ENCODE measurements at places on chromosomes 5 and 9.

DNA sequence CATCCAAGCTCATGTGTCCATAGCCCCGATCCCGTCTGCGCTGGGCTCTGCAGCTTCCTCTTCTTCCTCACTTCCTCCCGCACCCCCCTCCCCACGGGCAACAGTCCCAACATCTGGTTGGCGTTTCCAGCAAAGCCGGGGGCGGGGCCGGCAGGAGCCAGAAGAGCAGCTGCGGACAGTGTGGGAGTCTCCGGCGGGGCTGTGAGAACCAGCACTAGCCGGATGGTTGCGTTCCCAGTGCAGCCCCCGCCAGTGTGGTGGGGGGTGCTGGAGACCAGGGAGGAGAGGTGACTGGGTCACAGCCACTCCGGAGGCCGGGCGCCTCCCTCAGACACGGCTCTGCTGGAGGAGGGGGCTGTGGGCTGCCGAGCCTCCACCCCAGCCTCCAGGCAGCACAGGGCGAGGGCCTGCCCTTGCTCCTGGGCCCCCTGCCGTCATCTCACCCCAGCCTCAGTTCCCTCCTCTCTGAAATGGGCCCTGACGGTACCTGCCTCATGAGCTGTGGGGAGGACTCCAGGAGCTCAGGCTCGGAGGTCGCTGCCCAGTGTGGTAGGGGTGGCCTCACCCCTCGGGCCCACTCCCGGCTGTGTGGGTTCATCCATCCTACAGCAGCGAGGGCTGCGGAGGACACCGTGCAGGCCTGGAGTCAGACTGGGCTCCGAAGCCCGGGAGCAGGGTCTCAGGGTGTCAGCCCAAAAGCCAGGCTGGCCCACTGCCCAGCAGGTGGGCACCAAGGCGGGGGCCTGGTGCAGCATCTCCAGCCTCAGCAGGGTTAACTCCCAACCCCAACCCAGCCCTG, 41.5 kb upstream of the NOTCH1 start:
- DNase-seq, result peak; percentile 35

GRCh38 chr9:99606957-99607356, 214.7 kb upstream of the NR4A3 start:
- DNase-seq, result no peak

- no peak for DNase-seq
Observed at GRCh38 chr5:138466125-138466899, 1.0 kb downstream of the EGR1 start.

DNA sequence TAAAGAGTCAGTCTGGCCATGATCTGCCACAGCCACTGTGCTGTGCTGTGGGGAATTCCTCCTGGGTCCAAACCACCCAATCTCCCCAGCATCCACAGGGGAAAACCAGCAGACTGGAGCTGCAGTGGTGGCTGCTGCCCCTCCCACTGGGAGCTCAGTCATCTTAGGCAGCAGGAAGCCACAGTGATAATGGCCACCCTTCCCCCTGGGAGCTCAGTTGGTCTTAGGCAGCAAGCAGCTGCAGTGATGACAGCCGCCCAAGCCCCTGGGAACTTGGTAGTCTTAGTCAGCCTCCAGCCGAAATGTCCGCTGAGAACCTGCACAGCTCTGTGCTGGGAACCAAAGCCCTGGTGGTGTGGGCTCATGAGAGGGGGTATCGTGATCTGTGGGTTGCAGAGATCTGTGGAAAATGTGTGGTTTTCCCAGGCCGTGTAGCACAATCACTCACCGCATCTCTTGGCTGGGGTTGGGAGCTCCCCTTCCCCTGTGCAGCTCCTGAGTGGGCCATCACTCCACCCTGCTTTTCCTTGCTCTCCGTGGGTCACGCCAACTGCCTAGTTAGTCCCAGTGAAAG, 38.4 kb upstream of the SMIM15 start:
- DNase-seq, result no peak

GRCh38 chr9:89522261-89522958, 24.5 kb upstream of the SEMA4D start:
- peak; percentile 74 for DNase-seq

GRCh38 chr9:116190637-116191396, 37.2 kb downstream of the PAPPA start:
- DNase-seq, result no peak

DNA sequence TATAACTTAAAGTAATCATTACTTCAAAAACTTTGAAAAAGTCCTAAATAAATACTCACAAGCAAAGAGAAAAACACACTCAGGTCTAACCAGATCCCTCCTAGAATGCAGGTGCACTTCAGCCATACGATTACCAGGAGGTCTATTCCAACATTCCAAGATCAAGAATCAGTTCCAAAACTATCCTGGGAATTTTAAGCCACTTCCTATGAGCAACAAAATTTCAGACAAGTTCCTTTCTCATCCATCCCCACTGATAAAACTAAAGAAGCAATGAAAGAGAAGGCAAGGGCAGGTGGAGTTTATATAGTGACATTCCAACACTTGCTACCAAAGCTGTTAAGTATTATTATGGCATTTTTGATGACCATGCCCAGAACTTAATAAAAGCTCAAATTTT, 29.6 kb downstream of the MLLT3 start:
- DNase-seq, result no peak

DNA sequence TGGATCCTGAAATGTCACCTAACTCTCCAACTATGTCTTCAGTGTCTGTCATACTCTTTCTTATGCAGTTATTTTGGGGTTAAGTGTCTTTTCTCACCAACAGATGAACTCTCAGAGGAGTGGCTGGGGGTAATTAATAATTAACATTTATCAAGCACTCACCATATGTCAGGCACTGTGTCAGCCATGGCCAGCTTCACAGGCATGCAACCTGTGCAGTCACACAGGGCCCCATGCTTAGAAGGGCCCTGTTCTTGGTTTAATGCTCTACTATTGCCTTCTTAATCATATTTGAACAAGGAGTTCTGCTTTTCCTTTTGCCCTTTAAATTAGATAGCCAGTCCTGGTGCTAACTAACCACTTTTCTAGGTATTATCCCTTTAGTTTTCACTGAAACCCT, 3.4 kb upstream of the GRPEL2 start:
- DNase-seq, result no peak

DNA sequence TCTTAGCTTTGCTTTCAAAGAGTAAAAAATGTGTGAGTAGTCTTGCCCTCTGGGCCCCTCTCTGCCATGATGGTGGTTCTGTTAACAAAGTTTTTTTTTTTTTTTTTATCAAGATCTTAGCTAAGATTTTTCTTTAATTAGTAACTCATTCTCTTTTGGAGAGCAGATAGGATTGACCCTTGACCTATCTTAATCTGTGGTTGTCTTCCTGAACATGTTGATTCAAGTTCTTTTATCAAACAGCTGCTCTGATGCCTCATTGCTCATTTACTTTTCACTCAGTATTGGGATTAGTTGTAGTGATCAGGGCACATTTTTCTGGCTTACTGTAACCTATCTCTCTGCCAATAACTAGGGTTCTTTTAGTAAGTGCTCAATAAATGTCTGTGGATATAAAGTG, 106.3 kb downstream of the PCSK5 start:
- no peak for DNase-seq

DNA sequence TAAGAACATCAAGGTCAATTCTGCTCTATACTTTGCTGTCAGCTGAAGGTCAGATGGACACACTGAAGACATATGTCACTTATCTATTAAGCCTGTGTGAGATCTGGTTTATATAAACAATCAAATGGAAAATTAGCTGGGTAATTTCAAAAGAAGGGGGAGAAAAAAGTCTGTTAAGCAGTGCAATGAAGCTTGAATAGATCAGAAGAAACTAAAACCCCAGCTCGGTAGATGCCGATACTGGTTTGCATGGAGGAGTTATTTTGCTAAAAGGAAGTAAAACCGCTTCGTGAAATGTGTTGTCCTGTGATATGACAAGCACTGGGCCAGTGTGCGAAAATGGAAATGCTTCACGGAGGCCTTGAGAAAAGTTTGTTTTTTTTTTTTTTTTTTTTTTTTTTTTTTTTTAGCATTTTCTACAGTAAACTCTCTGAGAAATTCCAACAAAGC, 148.8 kb downstream of the MEF2C start:
- peak; percentile 93 for DNase-seq

GRCh38 chr5:5398071-5398470, 24.4 kb upstream of the ICE1 start:
- no peak for DNase-seq

DNA sequence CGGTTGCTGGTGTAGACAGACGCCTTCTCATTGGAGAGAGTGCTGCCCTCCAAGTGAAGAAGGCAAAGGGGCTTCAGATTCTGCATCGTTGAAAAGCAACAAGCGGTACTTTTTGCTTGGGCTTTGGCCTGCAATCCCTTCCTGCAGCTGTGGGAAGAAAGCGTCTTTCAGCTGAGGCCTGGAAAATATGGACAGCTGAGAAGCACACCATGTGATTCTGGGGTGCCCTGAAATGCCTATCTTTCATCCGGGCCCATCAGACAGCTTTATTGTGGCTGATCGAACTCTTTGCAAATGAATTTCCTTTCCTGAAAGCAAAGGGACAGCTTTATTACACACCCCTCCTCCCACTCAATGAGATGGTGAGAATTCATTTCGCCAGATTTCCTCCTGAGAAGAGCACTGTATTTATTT, 74.0 kb downstream of the NSG2 start:
- no peak for DNase-seq

- DNase-seq, result no peak
Observed at GRCh38 chr9:13160051-13160450, 119.4 kb downstream of the MPDZ start.

- DNase-seq, result no peak
Observed at GRCh38 chr9:6598249-6598725, 47.2 kb downstream of the GLDC start.

- DNase-seq, result no peak
Observed at GRCh38 chr5:92421942-92422341, 1038.8 kb upstream of the ARRDC3 start.

DNA sequence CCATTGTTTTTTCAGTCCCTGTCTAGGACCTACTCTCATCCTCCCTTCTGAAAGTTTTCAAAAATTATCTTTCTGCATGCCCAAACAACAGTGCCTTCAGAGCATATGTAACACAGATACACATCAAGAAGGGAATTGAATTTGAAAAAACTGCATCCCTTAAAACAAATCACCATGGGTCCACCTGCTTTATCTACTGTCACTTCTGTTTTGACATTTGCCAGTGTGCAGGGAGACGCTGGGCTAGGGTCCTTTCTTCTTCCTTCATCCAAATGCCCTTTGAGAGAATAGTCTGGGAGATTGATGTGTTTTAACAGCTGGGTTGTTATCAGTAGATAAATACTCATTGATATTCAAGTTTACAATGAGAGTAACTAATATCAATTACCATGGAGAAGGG, 1630.1 kb downstream of the MAT2B start:
- no peak for DNase-seq

Data from hematopoietic multipotent progenitor cell treated with erythropoietin and hydrocortisone succinate and interleukin-3 and kit ligand, for 6 days (in vitro differentiated cells).